ENCODE measurements at places on chromosomes 1 and 21.

DNA sequence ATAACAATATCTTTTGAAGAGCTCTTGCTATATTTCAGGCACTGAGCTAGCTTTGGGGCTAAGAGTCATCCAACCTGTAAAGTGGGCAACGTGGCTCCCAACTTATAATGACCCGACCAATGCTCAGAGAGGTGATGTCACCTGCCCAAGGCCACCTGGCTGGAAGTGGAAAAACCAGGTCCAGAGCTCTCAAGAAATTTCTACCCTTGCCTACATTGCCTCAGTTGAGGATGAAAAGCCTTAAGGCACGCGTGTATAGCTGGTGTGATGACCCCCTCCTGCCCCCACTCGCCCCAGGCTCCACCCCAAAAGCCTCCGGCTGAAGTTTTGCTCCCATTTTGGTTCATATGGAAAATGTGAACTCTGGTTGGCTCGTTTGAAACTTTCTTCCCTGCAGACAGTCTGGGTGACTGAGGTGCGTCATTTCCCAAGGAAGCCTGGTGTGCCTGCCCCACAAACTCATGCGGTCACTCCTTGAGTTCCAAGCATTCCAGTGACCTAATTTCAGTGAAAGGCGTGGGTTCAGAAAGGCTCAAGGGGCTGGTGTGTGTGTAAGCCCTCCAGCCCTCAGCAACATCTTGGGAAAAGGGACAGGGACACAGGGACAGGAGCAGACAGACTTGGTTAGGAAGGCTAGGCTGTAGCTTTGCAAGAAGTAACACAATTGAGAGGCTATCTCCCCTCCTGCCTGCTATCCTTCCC lies 20.5 kb downstream of the HTR1D start:
- no peak for DNase-seq

DNA sequence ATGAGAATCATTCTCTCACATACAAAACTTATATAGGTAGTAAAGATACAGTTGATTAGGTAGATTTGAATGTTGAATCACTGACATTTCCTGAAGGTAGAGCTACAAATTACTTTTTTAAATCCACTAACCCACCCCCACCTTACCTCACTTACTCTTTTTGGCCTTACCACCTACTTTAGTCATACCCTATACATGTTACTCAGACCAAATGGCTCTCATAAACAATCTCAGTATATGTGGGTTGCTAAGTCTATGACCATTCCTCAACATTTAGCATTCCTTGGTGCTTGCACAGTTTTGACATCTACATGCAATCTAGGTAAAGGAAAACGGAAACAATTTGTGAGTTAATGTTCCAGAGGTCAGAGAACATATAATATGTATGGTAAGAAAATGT lies 26.3 kb downstream of the SYDE2 start:
- DNase-seq: no peak

DNA sequence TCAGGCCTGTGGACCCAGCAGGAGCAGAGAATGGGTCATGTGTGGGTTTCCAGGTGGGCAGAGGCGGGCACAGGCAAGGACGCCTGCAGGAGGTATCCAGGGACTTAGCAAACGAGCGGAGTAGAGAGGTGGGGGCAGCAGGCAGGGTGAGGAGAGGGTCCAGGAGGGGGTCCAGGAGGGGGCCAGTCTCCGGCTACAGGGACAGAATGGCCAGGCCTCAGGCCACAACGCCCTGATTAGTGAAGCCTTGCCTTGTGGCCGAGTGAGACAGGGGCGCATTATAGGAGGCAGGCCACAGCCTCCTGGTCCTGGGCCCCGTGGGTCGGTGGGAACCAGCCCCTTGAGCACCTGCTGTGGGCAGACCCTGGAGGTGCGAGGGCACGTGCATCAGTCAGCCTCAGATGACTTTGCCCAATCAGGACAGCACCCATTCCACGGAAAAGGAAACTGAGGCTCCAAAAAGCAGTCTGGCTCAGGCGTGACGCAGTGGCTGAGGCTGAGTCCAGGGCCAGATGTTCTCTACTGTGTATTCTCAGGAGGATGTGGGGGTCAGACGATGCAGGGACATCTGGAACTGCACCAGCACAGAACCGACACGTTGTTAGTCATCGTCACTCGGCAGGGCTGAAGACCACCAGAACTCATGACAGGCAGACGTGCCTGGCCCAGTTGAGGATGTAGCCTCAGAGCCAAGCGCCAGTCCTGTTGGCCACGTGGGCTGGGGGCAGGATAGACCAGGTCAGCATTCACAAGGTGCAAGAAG lies 113.7 kb downstream of the CRYAA start:
- DNase-seq: no peak

DNA sequence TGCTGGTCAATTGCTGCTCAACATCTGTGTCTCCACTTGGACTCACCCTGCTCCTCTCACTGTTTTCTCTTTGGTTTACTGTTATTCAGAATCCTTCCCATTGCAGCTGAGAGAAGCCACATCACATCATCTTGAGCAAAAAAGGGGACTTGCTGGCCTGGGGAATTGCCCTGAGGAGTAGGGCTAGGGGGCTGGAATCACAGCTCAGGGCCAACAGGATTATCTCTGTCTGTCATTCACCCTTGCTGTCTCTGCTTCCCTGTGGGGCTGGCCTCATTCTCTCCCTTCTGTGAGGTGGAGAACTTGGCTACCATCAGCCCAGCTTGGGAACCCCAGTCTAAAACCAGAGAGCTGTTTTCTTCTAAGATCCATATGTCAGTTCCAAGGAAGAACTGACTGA lies 140.7 kb upstream of the WNT4 start:
- DNase-seq: no peak

GRCh38 chr21:41037212-41037611 lies 130.7 kb upstream of the BACE2 start:
- no peak for DNase-seq

DNA sequence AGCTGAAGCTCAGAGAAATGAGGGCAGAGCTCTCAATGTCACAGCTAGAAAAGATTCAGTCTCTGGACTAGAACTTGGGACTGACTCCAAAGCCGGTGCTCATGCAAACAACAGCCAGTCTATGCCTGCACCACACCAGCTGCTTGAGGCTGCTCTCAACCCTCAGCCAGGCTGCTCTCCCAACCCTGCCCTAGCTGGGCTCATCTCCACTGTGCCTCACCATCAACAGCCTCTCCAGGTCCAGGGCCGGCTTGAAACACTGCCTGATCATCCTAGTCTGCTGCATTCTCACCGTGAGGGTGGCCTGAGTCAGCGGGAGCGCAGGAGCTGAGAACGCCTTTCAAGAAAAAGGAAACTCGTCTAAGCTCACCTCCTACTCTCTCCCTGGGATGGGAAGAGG lies 94.5 kb downstream of the PTPRU start:
- DNase-seq: no peak

- peak; percentile 95 for DNase-seq
Observed at GRCh38 chr1:205749234-205750137, 496 bp downstream of the NUCKS1 start.

DNA sequence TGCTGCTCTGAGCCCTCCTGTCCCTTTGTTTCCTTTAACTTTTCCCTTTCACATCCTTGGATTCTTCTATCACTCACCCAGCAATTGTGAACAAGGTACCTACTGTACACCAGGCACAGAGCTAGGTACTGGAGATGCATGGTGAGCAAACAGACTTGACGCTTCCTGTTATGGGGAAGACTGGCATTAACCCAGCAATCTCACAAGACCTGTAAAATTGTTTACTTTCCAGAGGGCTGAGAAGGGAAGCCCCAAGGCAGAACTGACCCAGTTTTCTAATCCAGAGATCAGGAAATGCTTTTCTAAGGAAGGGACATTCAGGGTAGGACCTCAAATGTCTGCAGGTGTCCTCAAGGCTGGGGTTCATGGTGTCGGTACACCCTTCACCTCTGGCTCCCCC lies 171.6 kb upstream of the KAZN start:
- DNase-seq: no peak

GRCh38 chr1:226128487-226129075 lies 58.0 kb downstream of the ACBD3 start:
- no peak for DNase-seq

GRCh38 chr1:209030454-209031167 lies 552.9 kb upstream of the CAMK1G start:
- DNase-seq: no peak

GRCh38 chr21:38930066-38930465 lies 124.3 kb downstream of the ETS2 start:
- DNase-seq: no peak

GRCh38 chr1:157105988-157106812 lies 6.6 kb upstream of the ETV3L start:
- no peak for DNase-seq

GRCh38 chr1:18351735-18352134 lies 129.0 kb upstream of the KLHDC7A start:
- no peak for DNase-seq

DNA sequence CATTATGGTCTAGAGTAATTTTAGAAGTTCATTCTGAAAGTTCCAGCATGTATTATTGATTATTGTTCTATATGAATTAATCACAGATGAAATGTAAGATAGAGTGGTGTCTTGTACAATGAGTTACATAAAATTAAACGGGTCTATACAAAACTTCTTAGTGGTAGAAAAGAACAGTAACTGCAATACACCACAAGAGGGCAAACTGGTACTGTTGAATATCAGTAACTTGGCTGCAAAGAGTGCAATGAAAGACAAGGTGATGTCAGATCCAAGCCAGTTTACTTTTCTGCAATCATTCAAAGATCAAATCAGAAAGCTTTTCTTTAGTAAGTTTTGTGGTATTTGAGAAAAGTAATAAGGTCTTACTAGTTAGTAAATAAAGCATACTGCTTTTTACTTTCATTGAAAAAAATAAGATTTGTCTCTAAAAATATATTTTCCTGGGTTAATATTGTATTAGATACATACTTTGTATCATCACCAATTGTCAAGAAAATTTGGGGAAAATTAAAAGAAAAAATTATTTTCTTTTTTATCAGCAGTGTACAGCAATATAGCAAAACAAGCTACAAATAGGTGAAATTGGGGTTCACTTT lies 66.4 kb upstream of the BTG3 start:
- peak; percentile 63 for DNase-seq

DNA sequence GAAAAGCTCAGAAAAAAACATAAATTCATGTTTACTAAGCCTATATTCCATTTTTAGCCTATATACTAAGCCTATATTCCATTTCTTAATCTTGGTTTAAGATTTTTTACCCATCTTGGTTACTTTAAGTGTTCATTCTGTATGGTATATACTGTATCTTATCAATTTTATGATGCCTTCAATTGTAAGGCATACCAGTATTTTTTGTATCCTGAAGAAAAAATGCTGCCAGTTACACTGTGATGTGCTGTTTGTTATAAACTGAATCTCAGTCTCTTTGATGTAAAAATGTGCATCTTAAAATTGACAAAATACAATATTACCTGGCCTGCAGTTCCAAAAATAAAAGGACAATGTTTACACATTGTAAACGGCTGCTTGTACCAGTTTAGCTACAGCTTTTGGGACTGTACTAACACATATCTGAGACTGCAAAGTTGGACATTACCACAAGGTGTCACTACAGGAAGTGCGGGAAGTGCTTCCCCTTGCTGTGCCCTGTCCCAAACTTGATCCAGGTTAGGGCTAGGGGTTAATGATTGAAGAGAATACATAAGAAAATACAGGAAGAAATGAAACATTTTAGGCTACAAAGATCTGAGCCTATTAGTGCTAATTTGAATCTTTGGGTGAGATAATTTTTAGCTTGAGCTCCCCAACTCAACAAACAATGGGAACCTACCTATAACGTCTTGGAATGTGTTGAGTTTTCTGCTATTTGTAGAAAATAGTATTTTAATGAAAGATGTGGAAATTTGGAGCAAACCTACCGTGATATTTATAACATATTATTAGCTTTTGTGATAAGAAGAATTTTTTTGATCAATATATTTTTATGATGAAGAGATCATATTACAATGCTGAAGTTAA lies 108.9 kb downstream of the LBR start:
- peak; percentile 10 for DNase-seq

- DNase-seq: no peak
Observed at GRCh38 chr1:28632560-28632959, 10.3 kb downstream of the TAF12 start.

DNA sequence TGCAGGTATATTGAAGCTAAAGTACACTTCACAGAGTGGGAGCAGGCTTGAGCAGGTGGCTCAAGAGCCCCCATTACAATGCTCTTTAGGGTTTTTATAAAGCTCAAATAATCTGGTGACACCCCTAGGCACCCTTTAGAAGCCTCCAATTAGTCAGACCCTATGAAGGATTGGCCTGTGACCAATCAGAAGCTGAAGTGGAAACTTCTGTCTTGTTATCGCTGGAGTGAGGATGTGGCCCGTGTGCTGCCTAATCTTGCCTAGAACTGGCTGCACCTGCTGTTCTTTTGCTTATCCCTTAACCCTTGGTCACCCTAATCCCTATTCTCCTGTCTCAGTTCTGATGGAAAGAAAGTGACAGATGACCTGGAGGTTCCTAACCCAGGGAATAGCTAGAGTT lies 70.8 kb upstream of the ABCG1 start:
- DNase-seq: no peak

- no peak for DNase-seq
Observed at GRCh38 chr1:242736611-242737010, 212.1 kb upstream of the PLD5 start.

- no peak for DNase-seq
Observed at GRCh38 chr1:26728645-26729044, 32.8 kb downstream of the ARID1A start.

DNA sequence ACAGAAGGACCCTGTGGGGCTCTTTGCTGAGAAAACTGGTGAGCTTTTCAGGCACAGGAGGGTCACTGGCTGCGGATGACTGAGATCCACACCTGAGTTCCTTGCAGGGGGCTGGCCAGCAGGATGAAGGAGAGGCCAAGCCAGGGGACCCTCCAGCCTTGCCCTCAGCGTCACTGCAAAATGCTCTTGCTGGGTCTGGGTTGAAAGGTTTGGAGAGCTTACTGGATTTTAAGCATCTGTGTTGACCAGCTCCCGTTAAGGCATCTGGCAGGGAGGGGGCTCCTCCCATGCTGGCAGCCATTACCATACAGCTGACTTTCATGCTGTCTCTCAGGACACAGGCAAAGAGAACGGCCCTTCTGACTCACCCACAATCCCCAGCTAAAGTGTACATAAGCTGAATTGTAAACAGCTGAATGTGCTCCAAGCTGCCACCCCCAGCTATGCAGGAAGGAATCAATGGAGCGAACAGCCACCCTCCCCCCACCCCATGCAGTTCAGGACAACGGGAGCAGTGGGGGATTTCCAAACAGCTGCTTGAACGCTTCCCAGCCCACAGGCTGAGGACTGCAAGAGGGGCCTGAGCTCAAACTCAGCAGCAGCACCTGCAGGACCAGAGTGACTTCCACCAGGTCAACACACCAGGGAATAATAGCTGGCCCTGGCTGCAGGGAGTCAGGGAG lies 21.3 kb upstream of the A3GALT2 start:
- DNase-seq: no peak
